ENCODE measurements at places on chromosomes 5 and 9. TPM values are rescaled to one million over a fixed set of nuclear protein-coding genes. Genes with fewer than 3 reads are reported as not detected.

Gene SPATA6L
- 0.47 TPM for polyA plus RNA-seq

DNA sequence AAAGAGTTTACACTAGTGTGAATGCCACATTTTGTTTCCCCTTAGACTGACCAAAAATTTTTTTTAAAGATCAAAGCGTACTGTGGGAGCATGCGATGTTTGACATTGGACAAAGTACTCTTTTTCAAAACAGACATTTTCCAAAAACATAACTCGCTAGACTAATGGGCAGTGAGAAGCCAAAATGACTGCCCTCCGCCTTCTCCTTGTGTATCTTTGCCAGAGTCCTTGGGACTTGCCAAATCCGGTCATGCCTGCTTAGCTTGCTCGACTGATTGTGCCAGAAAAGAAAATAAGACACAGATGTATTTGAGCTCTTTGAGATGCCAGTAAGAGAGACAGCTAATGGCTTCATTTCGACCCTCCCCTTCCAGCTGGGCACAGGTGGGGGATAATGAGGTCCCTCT is 157.5 kb downstream of the MAPKAP1 start:
- no peak for DNase-seq

DNA sequence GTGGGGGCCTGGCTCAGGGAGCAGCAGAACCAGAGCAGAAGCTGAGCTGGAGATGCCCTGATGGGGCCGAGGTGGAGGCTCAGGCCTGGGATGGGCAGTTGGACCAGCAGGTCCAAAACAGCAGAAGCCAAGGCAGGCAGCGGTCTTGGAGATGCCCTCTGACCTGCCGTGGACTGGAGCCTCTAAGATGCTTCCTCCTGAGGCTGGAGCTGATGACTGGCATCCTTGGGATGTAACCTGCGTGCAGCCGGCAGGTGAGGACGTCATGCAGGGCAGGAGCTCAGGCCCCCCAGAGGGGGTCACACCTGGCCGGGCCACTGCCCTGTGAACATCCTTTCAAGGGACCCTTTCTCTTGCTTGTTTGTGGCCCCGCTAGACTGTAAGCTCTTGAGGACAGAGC is 162.0 kb downstream of the RGS3 start:
- no peak for DNase-seq

GRCh38 chr9:110555551-110556331 is 23.8 kb downstream of the SVEP1 start:
- DNase-seq: peak; percentile 57

DNA sequence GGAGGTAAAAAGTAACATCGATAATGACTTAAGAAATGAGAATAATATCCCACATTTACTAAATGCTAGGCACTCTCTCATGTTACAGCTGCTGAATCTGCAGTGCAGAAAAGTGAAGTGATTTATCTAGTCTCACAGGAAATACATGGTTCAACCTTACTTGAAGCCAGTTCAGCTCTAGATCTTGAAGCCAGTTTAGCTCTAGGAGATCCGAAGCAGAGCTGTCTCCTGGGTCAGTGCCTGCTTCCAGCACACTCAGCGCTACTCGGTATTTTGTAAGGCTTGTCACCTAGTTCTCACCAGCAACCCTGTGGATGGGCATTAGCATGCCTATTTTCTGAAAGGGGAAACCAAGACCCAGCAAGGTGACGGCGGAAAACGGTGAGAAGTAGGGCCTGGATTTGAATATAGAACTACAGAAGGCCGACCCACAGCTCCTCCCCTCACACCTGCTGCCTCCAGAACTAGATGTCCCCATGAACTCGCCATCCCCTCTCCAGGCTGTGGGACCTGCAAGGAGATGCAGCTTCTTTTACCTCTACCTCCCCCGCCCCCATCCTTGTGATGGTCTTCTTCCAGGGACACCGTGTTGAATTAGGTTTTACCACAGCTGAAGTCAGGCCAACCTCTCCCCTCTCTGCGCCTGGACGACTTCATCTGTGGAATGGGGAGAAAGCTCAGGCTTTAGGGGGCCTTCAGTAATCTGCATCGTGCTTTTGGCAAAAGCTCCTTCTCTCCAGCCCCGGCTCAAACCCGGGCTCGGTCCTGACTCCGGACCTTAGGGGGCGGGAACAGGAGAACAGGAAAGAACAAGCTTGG is 4.4 kb upstream of the MSX2 start:
- no peak for DNase-seq

DNA sequence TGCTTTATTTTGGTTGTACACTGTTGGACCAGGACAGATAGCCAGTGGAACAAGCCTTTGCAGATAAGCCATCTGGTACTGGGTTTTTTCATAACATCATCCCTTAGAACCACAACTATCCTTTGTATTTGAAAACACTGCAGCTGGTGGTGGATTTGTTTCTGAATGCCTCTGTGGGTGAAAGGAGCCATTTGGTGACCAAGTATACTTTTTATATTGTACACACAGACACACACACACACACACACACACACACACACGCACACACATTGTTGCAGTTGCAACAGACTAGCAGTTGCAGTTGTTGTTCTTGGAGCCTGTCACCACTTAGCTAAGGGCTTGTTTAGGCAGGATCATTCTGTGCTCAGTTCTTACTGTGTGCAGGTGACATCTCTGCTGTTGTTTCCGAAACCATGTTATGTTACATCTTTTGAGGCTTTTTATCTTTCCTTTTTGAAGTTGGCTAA is 22.9 kb upstream of the CAVIN4 start:
- no peak for DNase-seq

GRCh38 chr5:158387499-158387898 is 528.6 kb upstream of the CLINT1 start:
- DNase-seq: no peak
